ENCODE measurements at places on chromosomes 5 and 9.
A peak's percentile ranks its signal among the peaks of the same experiment; 100 is the strongest.

DNA sequence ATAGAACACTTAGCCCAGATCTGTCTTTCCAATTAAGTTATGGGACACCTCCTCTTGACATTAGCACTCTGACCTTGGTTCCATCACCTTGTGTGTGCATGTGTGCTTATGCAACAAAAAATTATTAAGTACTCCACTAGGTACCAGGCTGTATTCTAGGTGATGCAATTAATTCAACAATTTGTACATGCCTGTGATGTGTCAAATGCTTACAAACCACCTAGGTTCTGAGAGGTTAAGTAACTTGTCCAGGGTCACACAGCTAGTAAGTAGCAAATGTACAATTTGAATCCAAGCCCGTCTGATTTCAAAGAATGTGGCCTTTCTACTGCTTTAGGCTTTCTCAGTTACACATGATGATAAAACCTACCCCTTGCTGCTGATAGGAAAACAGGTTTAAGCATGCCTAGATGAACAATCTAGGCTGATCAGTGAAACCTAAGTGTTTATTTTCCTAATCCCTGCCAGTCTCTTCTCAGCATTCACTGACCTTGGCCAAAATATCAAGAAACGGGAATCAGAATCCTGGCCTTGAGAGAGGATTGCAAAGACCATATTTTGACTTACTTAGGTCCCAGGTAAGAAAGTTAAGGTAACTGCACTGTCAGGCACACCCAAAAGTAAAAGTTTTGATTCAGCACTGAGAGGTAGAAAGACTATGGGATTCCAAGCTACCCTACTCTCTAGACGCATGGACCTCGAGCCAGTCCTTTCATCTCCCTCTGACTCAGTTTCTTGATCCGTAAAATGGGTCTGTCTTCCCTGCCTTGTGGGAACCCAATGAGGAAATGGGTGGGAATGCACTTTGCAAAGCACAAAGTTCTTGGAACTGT lies 1.0 kb downstream of the TBC1D2 start:
- DNase-seq: no peak

DNA sequence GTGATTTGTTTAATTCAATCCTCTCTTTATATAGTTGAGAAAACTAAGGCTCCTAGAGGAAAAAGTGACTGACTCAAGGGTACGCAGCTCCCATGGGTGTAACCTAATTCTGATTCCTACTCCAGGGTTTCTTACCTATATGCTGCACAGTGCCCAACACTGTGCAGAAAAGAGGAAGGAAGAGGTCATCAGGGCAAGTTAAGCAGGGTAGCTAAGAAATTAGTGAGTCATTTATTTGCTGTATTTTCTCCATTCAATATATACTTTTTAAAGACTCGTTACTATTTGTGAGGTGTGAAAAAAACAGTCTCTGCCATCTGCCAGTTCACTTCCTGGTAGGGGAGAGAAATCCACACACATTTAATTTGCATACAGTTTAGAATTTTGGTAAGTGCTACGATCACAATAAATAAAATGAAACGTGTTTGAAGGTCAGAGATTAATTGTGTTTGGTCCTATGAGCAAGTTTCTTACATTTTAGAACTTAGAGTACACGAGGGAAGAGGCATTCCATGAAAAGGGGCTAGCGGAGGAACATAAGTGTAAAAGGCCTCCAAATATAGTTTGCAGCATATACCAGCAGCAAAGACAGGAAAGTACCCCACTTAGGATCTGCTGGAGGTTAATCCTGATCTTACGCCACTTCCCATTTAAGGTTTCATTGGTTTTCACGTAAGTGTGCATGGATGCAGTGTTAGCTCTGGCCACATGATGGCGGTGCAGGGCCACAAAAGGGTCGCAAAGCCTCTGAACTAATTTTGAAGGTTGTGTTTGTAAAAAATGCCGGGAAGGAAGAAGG lies 59.9 kb upstream of the TLR4 start:
- DNase-seq: peak; percentile 12

- DNase-seq: no peak
Measured at GRCh38 chr5:91170266-91170665, 212.9 kb downstream of the ARRDC3 start.

DNA sequence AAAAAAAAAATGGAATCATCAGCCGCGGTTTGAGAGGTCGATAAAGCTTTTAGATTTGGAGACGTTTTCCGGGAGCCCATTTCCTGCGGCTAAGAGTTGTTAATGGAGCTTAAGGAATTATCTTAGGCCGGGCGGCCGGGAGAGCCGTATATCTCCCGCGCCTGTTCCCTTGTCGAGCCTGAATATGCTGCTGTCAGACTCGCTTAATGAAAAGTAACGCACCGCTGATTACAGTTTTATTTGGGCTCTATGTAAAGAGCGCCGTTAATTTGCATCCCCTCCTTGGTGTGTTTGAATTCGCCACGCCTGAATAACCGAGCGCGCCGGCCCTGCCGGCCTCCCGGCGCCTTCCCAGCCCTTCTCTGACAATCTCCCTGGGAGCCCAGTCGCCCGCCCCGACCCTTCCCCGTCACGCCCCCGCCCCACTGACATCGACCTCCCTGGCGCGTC lies 7.9 kb downstream of the IRX4 start:
- DNase-seq: no peak

GRCh38 chr5:141186897-141187512 lies at the start of gene PCDHB9:
PCDHB9 (plus strand) TSS chr5:141187161; CDS start chr5:141187319, 158 bp downstream.
- DNase-seq: no peak

- no peak for DNase-seq
Measured at GRCh38 chr5:7053125-7053524, 339.9 kb downstream of the TENT4A start.

- DNase-seq: no peak
Measured at GRCh38 chr5:119019949-119020348, 31.6 kb upstream of the DTWD2 start.

GRCh38 chr5:75654693-75655295 lies 43.5 kb downstream of the ANKDD1B start:
- DNase-seq: no peak

GRCh38 chr5:41095324-41096101 lies 24.4 kb upstream of the MROH2B start:
- DNase-seq: no peak

DNA sequence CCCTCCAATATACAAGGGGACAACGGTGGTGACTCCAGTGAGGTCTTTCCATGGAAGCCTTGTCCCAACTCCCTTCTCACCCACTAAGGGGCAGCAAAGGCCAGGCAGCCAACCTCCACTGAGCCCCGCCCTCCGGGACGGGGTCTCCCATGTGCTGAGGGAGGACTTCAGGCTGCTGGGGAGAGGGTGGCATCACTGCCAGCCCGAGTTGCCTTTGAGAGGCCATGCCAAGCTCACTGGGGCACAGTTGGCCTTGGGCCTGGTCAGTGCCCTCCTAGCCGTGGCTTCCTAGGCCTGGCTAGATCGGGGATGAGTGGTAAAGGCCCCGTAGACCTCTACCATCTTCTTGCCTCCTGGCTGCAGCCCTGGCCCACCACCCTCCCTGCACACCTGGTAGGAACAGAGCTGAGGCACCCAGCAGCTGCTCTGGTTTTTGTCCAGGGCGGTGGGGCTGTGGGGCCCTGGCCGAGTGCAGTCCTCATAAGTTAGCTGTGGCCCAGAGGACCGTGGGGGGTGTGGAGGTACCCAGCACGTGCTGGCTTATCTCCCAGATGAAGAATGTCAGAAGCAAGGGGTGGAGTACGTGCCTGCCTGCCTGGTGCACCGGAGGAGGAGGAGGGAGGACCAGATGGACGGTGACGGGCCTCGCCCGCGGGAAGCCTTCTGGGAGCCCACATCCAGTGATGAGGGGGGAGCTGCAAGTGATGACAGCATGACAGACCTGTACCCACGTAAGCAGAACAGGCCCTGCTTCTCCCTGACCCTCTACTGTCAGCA lies 3.2 kb downstream of the SURF2 start:
- DNase-seq: no peak

- DNase-seq: no peak
Measured at GRCh38 chr5:6465831-6466790, 17.5 kb downstream of the UBE2QL1 start.

DNA sequence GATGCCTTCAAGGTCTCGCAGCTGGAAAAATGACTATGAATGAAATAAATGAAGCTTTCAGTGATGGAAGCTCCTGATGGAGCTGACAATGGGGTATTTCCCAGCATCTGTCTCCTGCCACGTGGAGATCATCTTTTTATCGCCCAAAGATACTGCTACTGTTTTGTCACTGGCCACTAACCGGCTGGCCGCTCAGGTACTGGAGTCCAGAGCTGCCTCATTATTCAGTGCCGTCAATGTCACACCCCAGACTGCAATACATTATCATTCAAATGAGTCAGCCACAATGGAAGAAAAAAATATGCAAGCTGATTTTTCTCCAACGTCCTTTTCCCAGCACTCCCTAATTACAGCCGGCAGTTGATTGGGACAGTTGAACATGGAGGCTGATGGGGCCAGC lies 280.4 kb downstream of the ZSWIM6 start:
- no peak for DNase-seq

GRCh38 chr5:156031181-156031580 lies 295.8 kb upstream of the SGCD start:
- DNase-seq: no peak

GRCh38 chr5:169174923-169175322 lies 126.0 kb downstream of the SLIT3 start:
- DNase-seq: no peak

- DNase-seq: no peak
Measured at GRCh38 chr5:65927503-65928321, 1.3 kb downstream of the ERBIN start.

All from stimulated activated CD8-positive, alpha-beta memory T cell treated with anti-CD3 and anti-CD28 coated beads, Interleukin-4, amount 100 ng/mL, for 1 hour (primary cell).